ENCODE measurements at places on chromosomes 6 and 20.

GRCh38 chr6:90065173-90065572 is 170.9 kb downstream of the GJA10 start:
- DNase-seq = no peak

GRCh38 chr20:36883977-36884535 is 8.1 kb downstream of the TLDC2 start:
- DNase-seq = no peak

- no peak for DNase-seq
Measured at GRCh38 chr20:10476319-10476724, 41.2 kb downstream of the SLX4IP start.

- no peak for DNase-seq
Measured at GRCh38 chr6:47134476-47135189, 92.5 kb upstream of the ADGRF1 start.

- DNase-seq = no peak
Measured at GRCh38 chr20:7264137-7264536, 496.7 kb downstream of the BMP2 start.

- no peak for DNase-seq
Measured at GRCh38 chr6:153976921-153977693, 61.9 kb upstream of the OPRM1 start.

DNA sequence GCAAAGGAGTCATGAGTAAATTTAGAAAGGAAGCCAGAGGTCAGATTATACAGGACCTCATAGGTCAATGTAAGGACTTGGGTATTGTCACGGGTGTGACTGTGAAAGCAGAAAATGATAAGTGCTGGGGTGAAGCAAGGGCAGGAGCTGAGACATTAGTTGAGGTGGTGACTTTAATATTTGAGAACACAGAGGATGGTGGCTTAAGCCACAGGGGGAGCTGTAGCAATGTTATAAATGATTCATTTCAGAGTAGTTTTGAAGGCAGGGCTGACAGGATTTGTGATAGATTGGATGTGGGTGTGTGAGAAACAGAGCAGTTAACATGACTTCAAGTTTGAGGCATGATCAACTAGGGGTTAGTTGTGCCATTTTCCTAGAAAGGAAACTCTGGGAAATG is 659.9 kb downstream of the EPM2A start:
- no peak for DNase-seq

GRCh38 chr6:70180901-70181599 is 121.8 kb downstream of the COL9A1 start:
- no peak for DNase-seq

- DNase-seq = no peak
Measured at GRCh38 chr20:58130581-58130980, 97.9 kb downstream of the ANKRD60 start.

- no peak for DNase-seq
Measured at GRCh38 chr6:148461986-148462577, 119.4 kb downstream of the SASH1 start.

- DNase-seq = no peak
Measured at GRCh38 chr6:18350712-18351111, 36.4 kb upstream of the RNF144B start.

GRCh38 chr6:32680055-32680454 is 13.6 kb upstream of the HLA-DQB1 start:
- DNase-seq = no peak

DNA sequence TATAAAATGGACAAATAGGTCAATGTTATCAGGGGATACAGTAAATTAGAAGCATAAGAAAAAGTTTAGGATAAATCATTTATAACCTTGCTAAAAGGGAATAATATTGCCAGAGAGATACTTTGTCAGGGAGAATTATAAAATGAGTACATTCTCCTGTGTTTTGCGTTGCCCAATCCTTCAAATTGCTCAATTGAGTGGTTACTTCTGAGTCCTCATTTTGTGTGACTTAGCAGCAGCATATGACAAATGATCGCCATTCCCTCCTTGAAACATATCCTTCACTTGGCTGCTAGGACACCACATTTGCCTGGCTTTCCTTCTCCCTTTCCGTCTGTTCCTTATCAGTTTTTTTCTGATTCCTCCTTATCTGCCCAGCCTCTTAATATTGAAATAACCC is 106.7 kb upstream of the FLRT3 start:
- DNase-seq = no peak

GRCh38 chr6:25192590-25193459 is 86.3 kb upstream of the CARMIL1 start:
- no peak for DNase-seq

GRCh38 chr6:5723841-5724691 is 282.7 kb downstream of the NRN1 start:
- no peak for DNase-seq

GRCh38 chr6:108714766-108715414 is 133.3 kb upstream of the ARMC2 start:
- no peak for DNase-seq

- DNase-seq = no peak
Measured at GRCh38 chr6:165059032-165059431, 250.4 kb downstream of the C6orf118 start.

DNA sequence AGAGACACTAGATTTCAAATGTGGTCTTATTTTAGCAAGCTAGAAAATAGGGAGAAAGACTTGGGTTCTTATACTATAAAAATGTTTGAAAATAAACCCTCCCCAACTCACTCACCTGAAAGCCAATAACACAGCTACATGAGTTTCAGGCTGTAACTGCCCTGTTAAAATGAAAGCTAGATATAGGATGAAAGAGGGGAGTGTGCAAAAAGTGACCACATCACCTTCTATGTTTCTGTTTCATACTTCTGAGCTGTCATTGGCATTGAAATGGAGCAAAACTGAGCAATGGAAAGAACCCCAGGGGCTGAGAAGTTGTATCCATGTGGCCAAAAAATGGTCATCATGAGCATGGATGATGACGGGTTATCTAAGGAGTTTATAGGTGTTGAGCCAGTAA is 148.1 kb upstream of the TENT5A start:
- DNase-seq = no peak

GRCh38 chr6:89409461-89410035 is 2.5 kb downstream of the RRAGD start:
- no peak for DNase-seq

- no peak for DNase-seq
Measured at GRCh38 chr6:143110996-143111395, 50.3 kb downstream of the AIG1 start.

- no peak for DNase-seq
Measured at GRCh38 chr20:5569021-5569420, 181.2 kb upstream of the SHLD1 start.

GRCh38 chr6:155287762-155288161 is 23.9 kb downstream of the CLDN20 start:
- DNase-seq = no peak

DNA sequence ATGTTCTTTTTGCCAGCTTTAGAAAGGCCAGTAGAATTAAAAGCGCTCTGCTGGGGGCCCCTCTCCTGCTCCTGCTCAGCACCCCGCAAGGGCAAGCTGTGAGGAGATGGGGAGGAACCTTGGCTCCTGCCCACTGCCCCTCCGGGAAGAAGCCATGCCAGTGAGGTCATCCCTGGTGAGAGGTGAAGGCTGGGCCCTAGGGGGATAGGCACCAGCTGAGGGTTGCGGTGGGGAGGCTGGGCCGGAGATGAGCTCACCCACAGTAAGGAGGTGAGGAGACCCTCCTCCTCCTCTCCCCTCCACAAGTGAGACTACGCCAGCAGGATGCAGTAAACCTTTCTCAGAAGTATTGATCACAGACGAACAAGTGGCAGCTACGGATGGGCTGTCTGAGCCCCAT is 32.1 kb downstream of the LRFN2 start:
- DNase-seq = no peak

DNA sequence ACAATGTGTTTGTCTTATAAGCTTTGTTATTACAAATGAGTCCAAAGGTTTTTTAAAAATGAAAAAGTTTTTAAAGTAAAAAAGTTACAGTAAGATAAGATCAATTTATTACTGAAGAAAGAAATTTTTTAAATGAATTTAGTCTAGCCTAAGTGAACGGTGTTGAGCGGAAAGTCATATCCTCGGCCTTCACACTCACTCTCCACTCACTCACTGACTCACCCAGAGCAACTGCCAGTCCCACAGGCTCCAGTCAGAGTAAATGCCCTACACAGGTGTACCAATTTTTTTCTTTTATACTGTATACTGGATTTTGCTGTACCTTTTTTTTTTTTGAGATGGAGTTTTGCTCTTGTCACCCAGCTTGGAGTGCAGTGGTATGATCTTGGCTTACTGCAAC is 42.7 kb upstream of the AGPAT4 start:
- DNase-seq = no peak

GRCh38 chr6:143515061-143515760 is 3.7 kb upstream of the FUCA2 start:
- DNase-seq = no peak

- DNase-seq = no peak
Measured at GRCh38 chr6:160272707-160273106, 14.1 kb upstream of the SLC22A2 start.

GRCh38 chr6:170136541-170137175 is 154.2 kb downstream of the DLL1 start:
- DNase-seq = no peak

- no peak for DNase-seq
Measured at GRCh38 chr6:23394681-23395080, 731.3 kb upstream of the NRSN1 start.

DNA sequence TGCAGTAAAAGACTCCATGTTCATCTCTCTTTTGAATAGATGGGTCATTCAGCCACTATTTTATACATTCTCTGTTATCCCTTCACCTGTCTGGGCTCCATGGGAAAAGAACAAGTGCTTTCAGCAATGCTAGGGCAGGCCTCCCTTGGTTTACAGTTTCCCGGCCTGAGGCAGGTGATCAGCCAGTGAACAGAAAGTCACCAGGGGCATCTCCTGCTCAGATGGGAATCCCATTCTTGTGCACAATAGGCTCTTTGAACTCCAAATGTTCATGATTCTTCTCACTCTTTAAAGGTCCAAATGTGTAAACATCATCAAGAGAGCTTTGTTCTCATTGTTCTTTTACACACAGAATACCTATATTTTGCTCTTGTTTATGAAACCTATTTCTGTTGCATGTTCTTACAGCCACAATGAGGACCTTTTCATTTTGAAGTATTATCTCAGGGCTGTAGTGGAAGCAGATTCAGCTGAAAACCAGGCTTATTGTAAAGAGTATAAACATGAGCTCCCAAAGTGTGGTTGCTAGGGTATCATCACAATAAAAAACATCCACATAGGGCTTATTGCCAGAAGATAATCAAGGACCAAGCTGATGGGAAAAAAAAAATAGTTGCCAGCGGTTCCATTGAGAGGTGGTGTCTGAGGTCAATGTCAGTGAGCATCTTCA is 267.1 kb upstream of the SGK1 start:
- no peak for DNase-seq

All from stimulated activated CD8-positive, alpha-beta memory T cell treated with anti-CD3 and anti-CD28 coated beads, Interleukin-15, amount 100 ng/mL, for 4 hours (primary cell).